ENCODE measurements at places on chromosomes 2 and 18.

DNA sequence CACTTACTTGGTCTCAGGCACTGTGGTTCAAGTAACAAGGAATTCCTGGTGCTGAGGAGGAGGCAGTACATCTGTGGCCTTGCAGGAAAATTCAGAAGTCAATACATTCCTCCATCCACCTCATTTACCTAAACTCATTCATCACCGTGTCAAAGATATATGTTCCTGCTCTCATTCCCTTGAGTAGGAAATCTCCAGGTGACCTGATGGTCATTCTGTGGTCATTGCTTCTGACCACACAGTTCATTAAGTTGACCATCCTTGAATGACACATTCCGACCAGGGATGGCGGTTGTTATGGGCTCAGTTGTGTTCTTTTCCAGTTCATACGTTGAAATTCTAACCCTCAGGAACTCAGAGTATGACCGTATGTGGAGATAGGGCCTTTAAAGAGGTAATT is 2.1 kb upstream of the STK17B start:
- DNase-seq: no peak

- DNase-seq: no peak
Measured at GRCh38 chr2:13334545-13334944, 617.8 kb downstream of the TRIB2 start.

DNA sequence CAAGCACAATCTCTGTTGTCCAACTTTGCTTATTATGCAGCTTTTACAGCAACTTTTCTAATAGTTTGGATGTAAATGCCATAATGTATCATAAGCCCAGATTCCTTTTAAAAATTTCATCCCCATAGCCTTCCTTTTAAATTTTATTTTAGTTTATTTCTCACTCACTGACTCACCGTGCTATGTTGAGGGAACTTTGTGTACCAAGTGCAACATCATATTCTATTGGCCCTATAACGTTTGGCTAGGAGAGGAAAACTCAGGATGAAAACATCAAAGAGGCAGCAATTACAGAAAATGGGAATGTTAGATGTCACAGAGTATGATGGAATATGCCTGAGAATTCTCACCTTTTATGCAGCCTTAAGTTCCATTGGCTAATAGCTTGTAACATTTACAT is 135.5 kb downstream of the LCLAT1 start:
- no peak for DNase-seq

DNA sequence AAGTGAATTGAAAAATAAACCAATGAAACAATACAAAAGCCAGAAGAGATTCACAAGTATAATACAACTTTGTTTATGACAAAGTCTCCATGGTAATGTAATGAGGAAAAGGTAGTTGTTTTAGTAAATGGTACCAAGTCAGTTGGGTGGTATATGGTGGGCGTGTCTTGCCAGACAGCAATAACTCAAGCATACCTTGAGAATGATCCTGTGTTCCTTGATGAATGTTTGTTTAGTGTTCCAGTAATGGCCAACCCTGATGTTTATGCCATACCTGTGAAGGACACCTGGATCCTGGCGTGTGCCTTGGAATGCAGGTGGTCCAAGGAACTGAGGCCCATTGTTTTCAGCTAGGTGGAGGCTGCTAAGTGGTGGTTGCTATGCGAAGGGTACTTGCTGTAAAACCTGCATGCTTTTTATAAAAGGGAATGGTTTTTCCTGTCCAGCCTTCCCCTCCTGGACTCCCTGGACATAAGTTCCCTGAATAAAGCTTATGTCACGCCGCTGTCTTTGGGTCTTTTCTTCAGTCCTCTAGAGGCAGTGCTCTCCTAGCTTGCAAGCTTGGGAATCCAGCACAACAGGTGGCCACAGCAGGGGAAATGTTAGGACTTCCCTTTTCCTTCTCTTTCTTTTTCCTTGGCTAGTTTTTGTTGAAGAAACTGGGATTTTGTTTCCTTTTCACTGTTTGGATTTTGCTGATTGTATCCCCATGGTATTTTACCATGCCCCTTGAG is 54.7 kb downstream of the MTA3 start:
- DNase-seq: no peak

GRCh38 chr2:201482543-201482942 is 31.0 kb downstream of the STRADB start:
- no peak for DNase-seq
